Urinary bladder (tissue), 4 donors: ENCODE measurements at places on chromosomes 11 and 22.

DNA sequence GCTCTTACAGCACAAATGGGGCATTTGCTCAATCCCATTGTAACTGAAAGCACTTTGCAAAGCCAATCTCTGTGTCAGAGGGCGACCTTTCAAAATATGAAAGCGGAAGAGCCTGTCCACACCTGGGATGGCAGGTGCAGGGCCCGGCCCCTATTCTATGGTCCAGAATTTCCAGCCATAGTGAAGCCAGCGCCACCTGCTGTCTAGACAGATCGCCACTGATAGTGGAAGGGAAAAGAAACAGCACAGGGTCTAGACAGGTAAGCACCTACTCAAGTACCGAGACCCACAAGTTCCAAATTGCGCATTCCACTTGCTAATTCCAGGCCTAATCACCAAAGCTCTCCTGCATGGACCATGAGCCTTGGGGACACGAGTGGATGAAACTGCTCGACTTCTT lies 141.4 kb downstream of the NTM start:
- DNase-seq: no peak

- DNase-seq: no peak
Measured at GRCh38 chr11:96187822-96188221, 155.2 kb downstream of the MAML2 start.

GRCh38 chr11:129373489-129373953 lies 2.1 kb upstream of the BARX2 start:
- DNase-seq: no peak

- no peak for DNase-seq
Measured at GRCh38 chr11:64251016-64251752, at the start of gene PLCB3. TSS of gene PLCB3 (plus strand) at chr11:64251530. CDS start at chr11:64251650, 120 bp downstream.

DNA sequence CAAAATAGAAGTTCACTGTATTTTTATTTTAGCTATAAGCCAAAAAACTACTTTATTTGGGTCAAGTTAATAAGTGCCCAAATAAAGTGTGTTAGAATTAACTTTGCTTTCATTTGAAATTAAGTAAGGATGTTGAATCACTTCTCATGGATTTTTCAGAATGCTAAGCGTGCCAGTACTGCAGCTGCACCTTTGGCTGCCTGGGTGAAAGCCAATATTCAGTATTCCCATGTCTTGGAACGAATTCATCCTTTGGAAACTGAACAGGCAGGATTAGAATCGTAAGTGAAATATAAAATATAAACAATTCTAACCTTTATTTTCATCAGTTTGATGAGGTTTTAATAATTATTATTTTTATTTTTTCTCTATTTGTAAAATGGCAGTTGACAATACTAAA lies 113.6 kb downstream of the DYNC2H1 start:
- no peak for DNase-seq

- DNase-seq: no peak
Measured at GRCh38 chr22:39244496-39245129, at the start of gene PDGFB. TSS of gene PDGFB (minus strand) at chr22:39244982. CDS start at chr22:39243963, 1,019 bp downstream.

DNA sequence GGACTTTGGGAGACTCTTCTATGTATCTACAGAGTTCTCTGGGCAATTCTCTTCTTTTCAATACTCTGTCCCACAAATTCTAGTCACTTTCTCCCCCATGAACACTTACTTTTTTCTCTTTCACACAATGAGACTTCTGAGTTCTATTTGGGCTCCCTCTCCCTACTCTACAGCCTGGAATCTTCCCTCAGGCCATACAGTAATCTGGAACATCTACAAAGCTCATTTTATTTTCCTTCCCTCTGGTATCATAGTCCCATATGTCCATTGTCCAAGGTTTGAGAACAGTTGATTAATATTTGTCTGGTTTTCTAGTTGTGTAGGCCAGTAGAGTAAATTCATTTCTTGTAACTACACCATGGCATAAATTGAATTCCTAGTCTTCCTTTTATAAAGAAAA lies 544.6 kb upstream of the RAG2 start:
- no peak for DNase-seq
